ENCODE measurements at places on chromosomes 5 and 9.

GRCh38 chr9:18939943-18940342 lies 93.1 kb downstream of the SAXO1 start:
- no peak for DNase-seq

- DNase-seq, result no peak
These were observed 420.8 kb downstream of the CHSY3 start for GRCh38 chr5:130324953-130325671.

GRCh38 chr5:34521628-34522290 lies 134.4 kb upstream of the RAI14 start:
- DNase-seq, result no peak

- no peak for DNase-seq
These were observed 29.7 kb upstream of the CATSPER3 start for GRCh38 chr5:134938030-134938429.

DNA sequence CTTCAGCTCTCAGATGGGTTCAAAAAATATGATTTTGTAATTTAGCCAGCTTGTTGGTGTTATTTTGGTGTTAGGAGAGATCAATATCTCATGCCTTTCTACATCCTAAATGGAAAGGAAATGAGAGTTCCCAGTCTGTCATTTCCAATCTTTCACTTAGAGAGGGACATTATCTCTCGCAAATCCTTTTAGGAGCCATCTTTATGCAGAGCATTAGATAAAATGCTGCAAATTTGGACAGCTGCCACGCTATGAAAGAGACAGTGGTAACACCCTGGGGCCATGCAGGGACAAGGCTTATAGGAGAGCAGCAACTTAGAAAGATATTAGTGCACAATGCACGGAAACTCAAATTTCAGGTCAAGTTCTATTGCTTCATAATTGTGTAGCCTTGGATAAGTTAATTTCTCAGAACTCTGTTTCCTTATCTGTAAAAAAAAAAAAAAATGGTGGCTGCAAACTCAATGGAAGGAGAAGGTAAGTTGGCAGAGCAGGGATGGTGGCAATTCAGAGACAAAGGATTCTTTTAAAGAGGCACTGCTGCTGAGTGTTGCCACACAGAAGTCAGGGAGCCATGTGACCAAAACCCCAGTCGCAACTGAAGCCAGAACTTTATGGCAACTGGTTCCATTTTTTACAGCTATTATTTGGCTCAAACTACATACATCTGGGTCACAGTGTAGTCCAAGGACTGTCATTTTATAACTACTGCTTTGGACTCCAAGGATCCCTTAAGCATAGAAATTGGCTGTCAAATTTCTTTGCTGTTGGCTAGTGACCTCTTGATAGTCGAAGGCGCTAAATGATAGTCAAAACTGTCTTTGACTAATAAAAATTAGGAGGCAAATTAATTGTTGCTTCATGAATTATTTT lies 210.2 kb downstream of the FRMD3 start:
- no peak for DNase-seq

- no peak for DNase-seq
These were observed 87.8 kb upstream of the SLC30A5 start for GRCh38 chr5:69006030-69006429.

GRCh38 chr5:139930406-139930805 lies 112.7 kb downstream of the NRG2 start:
- DNase-seq, result no peak

GRCh38 chr5:55276771-55277170 lies 30.7 kb downstream of the DHX29 start:
- DNase-seq, result no peak

GRCh38 chr5:68612972-68613371 lies 397.4 kb downstream of the PIK3R1 start:
- DNase-seq, result no peak

GRCh38 chr5:87069974-87070608 lies 197.6 kb upstream of the RASA1 start:
- DNase-seq, result no peak

GRCh38 chr5:77952636-77953212 lies 176.6 kb upstream of the TBCA start:
- no peak for DNase-seq

- DNase-seq, result no peak
These were observed 265.5 kb upstream of the CD180 start for GRCh38 chr5:67462147-67462546.

DNA sequence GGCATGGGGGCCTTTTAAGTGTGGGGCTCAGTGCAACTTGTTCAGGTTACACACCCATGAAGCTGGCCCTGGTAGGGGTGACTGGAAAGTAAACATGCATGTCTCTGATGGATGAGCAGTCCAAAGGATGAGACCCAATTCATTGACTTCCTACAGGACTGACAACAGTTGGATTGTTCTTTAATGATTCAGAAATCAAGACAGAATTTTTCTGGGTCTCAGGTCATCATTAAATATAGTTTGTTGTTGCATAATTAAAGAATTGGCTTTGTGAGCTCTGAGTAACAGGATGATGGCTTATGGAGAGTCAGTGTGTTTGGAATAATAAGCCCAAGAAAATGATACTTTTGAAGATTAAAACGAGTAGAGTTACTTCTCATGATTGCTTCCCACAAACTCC lies 604.2 kb upstream of the CLINT1 start:
- no peak for DNase-seq

DNA sequence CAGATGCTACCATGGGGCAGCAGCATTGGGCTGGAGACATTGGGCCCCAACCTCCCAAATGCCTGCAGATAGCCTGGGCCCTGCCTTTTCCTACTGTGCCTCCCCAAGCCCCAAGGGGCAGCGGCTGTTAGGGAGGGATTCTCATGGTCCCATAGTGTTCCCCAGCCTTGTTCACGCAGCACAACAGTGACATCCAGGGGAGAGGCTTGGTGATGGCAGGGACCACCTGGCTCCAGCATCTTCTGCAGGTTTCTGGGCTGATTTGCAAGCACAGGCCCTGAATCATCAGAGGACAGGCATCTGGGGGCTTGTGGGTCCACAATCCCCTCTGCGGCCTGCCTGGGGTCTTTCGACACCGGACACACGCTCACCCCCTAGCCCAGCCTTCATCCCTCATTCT lies 354.6 kb downstream of the SLIT3 start:
- DNase-seq, result no peak

- no peak for DNase-seq
These were observed 213.3 kb downstream of the CDK5RAP2 start for GRCh38 chr9:120366644-120367019.

GRCh38 chr9:132514821-132515220 lies 67.6 kb upstream of the BARHL1 start:
- no peak for DNase-seq

DNA sequence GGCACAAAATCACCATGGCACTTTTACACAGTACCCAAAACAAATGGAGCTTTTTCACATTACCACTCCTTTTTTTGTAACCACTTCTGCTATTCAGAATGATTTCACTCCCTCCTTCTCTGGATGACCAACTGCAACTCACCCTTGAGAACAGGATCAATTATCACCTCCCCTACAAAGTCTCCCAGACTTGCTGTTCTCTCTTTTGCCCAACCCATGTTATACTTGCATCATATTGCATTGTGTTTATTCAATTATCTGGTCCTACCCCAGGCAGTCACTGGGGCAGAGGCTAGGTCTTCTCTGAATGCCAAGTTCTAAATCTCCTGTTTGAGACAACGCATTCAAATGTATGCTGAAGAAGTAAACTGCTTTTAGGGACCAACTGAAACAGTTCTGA lies 96.0 kb downstream of the GPR21 start:
- no peak for DNase-seq

GRCh38 chr9:137294681-137295237 lies 7.3 kb downstream of the NRARP start:
- no peak for DNase-seq

- DNase-seq, result no peak
These were observed 844.3 kb upstream of the DMAC1 start for GRCh38 chr9:8643896-8644295.

GRCh38 chr5:91177085-91177484 lies 206.0 kb downstream of the ARRDC3 start:
- no peak for DNase-seq

DNA sequence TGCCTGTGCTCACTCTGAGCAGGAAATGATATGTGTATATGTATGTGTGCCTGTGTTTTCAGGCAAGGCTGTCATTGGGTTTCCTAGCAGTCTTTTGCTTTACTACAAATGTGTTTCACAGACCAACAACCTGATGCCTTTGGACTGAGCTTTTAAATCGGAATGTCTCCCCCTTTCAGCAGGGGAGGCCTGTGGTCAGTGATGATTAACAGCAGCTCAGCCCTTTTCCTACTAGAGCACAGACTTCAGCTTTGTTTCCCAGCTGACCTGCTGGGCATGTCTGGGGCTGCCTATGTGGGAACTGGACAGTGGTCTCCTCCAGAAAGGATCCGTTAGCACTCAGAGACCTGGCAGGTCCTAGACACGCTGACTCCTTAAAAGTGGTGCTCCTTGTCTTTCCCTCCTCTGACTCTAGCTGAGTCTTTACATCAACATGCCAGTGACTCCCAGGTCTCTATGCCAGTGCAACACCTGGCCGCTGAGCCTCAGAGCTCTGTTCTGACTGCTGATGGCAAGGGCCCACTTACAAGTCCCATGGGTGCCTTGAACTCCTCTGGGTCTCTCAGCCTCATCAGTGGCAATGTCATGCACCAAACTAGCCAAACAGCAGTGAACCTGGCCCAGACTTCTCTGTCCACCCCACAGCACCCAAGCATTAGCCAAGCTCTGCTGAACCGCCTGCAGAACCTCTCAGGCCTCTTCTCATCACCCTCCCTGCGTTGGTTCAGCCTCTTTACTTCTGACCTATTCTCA lies 7.7 kb downstream of the MACROH2A1 start:
- DNase-seq, result no peak

- DNase-seq, result no peak
These were observed 69.2 kb upstream of the SH3GL2 start for GRCh38 chr9:17509701-17510100.

DNA sequence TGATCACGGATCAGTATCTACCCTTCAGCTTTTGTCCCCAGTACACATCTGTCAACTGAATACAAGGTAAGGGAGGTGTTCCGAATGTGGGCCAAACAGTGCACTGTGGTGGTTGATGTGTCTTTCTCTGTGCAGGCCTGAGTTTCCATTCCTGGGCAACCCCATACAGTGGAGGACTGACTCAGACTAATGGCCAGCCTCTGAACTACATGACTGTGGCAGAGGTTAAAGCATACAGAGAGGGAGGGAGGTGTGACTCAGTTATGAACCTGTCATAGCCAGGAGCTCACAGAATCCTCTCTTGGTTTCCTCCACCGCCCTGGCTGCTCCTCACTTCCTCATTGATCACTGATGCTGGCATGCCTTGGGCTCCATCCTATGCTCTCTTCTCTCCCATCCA lies 136.4 kb upstream of the TAS2R1 start:
- DNase-seq, result no peak

- no peak for DNase-seq
These were observed 7.6 kb downstream of the SHROOM1 start for GRCh38 chr5:132822650-132823480.

GRCh38 chr5:124641154-124641792 lies 105.2 kb downstream of the ZNF608 start:
- DNase-seq, result no peak

Data from stimulated activated CD8-positive, alpha-beta memory T cell treated with anti-CD3 and anti-CD28 coated beads, Interleukin-4, amount 100 ng/mL, for 1 hour (primary cell).